Stimulated activated CD4-positive, alpha-beta T cell treated with anti-CD3 and anti-CD28 coated beads, TNF-alpha, amount 100 ng/mL, for 4 hours (primary cell): ENCODE measurements at places on chromosomes 3 and 15.

- no peak for DNase-seq
These were observed 109.8 kb downstream of the CACNA1D start for GRCh38 chr3:53604232-53604631.

DNA sequence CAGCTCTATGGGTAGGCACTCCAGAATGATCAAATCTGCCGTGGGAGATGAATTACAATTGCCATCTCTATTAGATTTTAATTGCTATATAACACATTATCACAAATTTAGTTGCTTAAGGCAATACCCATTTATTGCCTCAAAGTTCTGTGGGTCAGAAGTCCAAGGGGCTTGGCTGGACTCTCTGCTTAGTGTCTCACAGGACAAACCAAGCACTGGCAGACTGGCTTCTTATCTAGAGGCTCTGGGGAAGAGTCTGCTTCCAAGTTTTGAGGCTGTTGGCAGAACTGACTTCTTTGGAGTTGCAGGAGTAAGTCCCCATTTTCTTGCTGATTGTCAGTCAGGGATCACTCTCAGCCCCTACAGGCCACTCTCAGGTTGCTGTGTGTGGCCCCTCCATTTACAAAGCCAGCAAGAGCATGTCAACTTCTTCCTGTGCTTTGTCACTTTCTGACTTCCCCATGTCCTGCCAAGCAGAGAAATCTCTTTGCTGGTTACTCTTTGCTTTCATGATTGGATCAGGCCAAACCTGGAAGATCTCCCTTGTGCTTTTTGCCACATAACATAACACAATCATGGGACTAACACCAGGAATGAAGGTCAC is 93.5 kb upstream of the PRICKLE2 start:
- DNase-seq = no peak

DNA sequence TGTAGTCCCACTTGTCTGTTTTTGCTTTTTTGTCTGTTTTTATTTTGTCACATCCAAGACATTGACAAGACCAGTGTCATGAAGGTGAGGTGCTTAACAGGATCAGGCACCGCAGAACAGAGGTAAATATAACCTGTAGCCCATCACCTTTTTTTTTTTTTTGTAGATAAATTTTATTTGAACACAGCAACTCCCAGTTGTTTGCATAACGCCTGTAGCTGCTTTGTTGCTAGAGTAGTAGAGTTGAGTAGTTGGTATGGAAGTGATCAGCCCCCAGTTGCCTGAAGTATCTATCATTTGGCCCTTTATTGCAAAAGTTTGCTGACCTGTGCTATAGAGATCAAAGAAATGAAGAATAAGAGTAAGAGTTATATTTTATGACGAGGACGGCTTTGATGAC is 135.0 kb downstream of the TCF12 start:
- no peak for DNase-seq

GRCh38 chr15:80984856-80985255 is 4.8 kb downstream of the MESD start:
- no peak for DNase-seq

- DNase-seq = no peak
These were observed 57.0 kb upstream of the NR2F2 start for GRCh38 chr15:96273317-96274086.

DNA sequence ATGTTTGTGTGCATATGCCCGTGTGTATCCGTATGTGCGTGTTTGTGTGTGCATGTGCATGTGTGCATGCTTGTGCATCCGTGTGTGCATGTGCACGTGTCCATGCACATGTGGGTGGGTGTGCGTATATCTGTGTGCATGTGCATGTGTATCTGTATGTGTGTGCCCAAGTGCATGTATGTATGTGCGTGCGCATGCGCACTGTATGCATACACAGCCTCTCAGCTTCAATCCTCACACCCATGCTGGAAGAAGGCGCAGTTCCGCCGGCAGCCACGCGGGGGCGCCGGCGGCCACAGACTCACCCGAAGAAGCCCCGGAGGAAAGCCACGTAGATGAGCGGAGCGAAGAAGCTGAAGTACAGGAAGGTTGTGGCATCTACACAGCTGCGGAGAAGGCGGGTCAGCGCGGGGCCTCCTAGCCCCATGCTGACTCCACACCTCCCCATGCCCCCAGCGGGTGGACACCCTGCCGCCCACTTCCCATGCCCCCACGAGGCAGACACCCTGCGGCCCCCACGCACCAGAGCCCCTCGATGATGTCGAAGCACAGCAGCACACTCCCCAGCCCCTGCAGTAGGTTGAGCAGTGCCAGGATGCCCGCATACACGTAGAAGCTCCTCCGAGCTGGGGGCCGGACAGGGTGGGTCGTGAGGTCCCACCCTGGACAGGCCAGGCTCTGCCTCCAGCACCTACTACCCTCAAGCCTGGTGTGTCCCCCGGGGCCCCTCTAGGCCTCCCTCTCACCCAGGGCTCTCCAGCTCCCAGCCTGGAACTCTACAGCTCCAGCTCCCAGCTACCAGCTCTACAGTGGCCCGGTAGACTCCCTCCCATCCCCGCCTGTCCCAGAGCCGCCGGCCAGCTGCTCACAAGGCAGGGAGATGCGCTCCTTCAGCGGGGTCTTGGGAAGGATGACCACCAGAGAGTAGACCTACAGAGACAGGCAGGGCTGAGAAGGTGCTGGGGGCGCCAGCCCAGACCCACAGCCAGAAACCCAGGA is 15.4 kb downstream of the TPRA1 start:
- DNase-seq = peak; percentile 70

DNA sequence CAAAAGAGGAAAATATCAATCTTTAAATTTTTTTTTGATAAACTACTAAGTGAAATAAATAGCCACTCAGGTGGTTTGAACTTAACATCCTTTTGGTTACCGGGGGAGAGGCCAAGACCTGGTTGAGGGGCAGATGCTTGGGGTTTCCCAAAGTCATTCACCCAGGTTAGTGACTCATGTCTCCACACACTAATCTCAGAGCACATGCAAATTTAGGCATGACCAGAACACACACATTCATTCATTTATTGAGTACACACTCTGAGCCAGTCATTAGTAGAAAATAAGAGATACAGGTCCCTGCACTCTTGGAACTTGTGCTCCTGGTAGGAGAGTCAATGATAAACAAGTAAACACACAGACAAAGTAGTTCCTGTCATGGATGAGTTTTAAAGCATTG is 7.3 kb downstream of the ILDR1 start:
- DNase-seq = no peak

DNA sequence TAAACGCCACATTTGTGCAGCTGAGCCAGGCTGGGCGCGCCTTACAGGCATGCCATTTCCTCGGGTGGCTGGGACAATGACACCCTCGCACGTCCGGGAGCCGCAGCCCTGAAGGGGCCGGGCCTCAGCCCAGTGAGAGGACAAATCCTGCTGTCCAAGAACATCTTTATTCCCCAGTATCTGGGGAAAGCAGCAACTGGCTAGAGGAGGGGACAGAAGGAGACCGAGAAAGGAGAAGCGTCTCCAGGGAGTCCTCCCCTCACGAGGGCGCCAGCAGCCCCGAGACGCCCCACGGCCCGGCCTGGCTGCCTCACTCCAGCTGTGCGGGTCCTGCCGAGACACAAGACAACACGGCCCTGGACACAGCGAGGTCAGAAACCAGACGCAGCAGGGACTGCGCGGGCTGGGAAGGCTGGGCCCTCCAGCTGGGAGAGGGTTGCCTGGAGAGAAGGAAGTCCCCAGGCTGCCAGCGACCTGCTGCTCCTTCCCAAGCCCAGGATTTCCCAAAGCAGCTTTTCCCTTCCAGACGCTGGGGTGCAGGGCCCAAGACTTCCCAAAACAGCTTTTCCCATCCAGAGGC is 130.2 kb downstream of the CHSY1 start:
- no peak for DNase-seq

DNA sequence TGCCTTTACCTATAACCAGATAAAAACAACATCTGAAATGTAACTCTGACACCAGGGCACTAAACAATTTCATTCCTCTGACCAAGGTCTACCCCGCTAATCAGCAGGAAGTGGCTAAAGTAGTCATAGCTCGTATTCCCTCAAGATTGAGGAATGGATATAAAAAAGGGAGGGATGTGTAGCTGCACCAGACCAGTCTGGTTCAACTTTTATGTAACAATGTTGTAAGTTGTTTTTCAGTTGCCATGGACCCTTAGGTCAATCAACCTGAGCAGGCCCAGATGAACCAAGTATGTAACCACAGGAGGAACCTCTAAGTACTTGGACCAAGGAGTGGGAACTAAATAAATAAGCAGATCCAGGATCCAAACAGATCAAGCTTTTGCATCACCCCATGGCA is 28.4 kb upstream of the IFT57 start:
- no peak for DNase-seq

GRCh38 chr3:113684271-113684819 is 12.1 kb downstream of the USF3 start:
- DNase-seq = no peak

DNA sequence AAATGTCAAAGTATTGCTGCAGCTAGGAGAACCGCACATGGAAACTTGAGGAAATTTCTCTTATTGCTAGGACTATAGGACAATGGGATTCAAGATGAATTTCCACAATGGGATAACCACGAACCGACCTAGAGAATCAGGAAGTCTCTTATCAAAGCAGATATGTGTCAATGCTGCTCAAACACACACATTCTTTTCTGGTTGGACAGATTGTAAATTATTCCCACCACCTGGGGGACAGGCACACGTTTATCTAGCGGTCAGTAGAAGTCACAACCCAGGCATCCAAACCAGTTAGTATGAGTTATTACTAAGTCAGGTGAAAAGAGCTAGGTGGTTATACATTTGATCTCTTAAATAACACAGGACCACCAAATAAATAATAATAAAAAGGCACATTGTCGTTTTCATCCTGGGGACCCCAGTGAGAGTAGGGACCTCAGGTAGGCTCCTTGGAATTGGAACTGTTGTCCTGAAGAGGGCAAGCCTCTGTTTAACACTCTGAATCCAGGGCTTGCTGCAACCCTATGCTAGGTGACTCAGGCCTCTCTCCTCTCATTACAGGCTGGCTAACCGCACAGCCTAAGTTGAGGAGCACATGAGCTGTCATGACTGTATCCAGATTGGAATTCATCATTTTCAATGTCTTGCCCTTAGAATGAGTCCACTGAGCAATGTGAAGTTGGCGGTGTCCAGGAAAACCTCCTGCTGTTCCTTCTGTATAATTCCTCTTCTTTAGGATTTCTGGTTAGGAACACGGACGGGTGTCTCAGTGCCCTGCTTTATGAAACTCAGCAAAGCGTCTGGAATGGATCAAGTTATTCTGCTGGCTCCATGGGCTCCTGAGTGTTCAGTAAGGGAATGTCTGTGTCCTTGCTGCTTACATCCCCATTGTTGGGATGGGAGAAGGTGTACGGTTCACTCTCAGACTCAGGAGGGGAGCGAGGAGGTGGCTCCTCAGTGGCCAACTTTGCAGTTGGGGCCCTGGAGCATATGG is 59.0 kb downstream of the CLEC3B start:
- DNase-seq = no peak

DNA sequence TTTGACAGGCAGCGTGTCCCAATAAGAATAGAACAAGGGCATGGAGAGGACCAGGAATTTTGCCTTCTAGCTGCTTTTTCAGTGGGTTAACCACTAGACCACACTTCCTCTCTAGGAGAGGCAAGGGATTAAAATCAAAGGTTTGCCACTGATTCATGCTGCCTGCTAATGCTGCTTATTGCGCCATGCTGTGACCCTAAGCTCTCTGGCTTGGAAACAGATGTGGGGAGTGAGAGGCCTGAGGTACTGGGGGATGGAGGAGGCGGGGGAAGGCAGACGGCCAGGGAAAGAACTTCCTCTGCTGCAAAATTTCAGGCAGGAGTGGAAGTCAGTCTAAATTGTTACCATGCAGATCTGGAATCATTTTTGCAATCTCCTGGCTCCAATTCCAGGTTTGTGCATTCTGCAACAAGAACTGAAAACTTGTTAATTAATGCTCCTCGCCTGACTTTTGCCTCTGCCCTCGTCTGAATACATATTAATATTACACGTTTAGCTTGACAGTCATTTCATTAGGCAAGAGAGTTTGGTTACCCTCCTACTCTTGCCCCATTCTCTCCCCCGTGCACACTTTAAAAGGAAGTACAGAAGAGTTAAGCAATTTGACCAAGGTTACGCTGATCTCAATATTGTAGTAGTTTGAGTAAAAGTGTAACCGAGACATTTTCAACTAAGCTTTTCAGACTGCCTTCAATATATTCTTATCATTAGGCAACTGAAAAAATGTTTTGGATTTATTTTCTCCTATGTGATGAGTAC is 121.7 kb upstream of the SPRED1 start:
- no peak for DNase-seq

DNA sequence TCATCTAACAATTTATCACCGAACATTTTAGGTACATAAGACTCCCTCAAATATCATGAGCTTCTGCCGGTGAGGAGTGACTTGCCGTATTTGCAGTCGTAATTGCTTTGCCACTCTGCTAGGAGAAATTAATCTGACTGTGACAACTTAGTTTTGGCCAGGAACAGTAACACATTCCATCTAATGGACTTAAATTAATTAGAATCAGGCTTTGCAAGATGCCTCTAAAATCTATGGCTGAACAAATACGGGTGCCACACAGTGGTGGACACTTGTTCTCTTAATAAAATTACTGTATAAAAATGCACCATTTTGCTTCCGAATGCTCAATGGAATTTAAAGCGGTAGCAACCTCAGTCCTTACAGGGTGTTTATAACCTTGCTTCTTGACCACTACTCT is 27.6 kb upstream of the BDH1 start:
- no peak for DNase-seq

- DNase-seq = no peak
These were observed 788 bp upstream of the DLG1 start for GRCh38 chr3:197298945-197299854.

DNA sequence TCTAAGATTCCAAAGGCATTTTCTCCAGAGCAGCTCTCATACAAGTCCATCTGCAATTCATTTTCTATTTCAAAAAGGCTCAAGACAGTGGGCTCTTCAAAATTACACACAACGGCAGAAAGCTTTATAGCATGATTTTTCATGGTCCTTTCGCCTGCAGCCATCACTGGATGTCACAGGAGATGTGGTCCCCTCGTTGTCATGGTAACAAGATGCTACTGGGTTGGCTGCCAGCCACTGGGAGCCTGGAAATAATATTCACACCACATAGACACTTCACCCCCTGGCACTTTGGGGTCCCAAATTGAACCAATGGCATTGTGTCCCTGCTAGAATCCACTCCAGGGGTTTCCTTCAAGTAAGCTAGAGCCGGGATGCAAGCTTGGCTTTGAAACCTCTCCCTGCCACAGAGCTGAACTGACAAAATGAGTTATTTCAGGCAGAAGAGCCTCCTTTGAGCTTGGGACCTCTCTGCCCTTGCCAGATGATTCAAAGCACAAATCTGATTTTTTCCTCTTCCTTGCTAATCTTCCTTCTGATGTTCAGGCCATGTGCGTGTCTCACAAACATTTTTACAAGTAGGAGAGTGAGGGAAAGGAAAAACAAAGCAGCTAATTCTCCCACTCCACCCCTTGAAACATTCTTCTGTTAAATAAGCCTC is 512.6 kb upstream of the ADAMTS9 start:
- no peak for DNase-seq

DNA sequence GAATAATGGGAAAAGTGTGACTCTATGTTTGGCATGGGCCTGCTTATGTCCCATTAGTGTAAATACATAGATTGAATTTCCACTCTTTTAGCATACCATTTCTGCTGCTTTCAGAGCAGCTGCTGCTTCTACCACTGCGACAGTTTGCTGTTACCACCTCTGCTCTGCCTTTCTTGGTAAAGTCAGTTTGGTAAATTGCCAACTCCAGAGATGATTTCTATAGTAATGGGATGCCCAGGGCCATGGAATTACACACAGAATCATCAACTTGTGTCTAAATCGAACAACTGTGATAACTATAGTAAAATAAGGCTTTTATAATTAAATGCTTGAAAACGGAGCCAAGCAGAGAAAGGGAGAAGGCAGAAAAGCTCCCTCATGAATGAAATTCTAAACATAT is 168.4 kb upstream of the VEPH1 start:
- no peak for DNase-seq
